ENCODE measurements at places on chromosomes 4 and X.

- no peak for DNase-seq
Observed at GRCh38 chr4:3582091-3582475, 49.9 kb upstream of the LRPAP1 start.

GRCh38 chrX:38879631-38880220 is 78.5 kb downstream of the MID1IP1 start:
- no peak for DNase-seq

- DNase-seq: no peak
Observed at GRCh38 chr4:1074077-1074476, 39.3 kb downstream of the RNF212 start.

- peak; percentile 6 for DNase-seq
Observed at GRCh38 chrX:129957241-129958082, 25.0 kb upstream of the BCORL1 start.

DNA sequence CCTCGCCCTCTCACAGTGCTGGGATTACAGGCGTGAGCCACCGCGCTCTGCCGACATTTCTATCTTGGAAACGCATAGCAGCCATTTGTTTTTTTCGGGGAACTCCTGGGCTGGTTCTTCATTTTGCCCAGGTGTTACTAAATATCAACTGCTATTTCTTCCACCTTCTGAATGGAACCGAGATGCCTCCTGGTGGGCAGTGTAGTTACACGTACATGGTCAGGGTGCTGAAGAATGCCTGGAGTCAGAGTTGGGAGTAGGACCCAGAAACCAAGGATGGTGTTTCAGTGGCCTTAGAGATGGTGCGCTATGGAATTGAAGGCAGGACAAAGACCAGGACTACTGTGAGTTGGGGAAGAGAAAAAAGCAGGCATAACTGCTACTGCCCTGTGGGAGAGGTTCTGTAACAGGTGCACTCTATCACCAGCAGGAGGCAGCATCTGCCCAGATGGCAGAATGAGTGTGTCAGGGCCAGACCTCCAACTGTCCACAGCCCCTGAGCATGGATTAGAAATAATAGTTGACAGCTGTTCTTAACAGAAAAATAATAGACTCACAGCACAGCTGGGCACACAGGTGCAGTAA is 81.7 kb downstream of the ZC4H2 start:
- DNase-seq: no peak

GRCh38 chrX:44247468-44247867 is 96.0 kb downstream of the EFHC2 start:
- DNase-seq: no peak

DNA sequence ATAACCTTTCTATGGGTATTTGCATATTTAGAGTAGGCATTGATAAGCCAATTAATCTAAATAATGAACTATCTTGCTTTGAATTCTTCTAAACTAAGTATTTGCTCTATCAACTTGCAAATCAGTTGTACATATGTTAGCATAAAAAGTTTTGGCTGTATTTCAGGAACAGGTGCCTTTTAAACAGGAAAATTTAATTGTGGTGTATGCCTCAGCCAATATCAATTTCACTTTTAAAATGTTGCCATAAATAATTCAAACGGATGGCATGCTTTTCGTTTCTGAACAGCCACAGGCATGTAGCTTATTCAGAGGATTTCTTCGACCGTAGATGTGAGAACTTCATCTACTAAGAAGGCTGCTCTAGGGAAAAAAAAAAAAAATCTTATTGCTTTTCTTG is 99.9 kb downstream of the DCLK2 start:
- no peak for DNase-seq

- DNase-seq: no peak
Observed at GRCh38 chrX:53080628-53081580, 1.3 kb upstream of the TSPYL2 start.

DNA sequence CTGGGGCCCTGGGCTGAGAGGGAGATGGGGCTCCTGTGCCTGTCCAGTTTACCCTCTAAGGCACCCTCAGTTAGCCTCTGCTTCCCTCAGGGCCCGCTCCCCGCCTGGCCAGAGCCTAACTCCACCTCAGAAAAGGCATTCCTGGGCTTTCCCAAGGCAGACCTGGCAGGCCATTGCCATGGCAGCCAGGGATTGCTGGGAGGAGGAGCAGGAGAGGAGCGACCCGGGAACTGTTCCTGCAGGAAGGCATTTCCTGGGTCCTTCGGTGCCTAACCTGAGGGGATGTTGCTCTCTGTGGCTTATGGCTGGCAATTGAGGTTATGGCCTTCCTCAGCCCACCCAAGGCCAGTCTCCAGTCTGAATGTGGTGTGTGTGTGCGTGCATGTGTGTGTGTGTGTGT is 131.3 kb downstream of the PJA1 start:
- no peak for DNase-seq

- no peak for DNase-seq
Observed at GRCh38 chrX:153521034-153521433, 3.6 kb downstream of the ATP2B3 start.

DNA sequence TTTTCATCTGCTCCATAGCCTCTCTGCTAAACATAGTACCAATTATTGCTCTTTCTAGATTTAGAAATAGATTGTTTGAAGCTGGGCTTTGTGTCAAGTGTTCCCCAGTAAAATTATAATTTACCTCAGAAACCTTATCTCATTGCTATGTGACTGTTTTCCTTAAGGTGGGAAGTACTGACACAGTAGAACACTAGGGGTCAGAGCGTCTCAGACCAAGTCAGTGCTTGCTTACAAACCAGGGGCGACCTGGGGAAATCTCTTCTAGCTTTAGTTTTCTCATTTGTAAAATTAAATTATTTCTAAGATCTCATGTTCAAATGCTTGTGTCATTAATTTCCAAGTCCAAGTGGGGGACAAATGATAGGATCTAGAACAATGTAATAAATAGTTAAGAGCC is 360.4 kb downstream of the RAPGEF2 start:
- DNase-seq: no peak

DNA sequence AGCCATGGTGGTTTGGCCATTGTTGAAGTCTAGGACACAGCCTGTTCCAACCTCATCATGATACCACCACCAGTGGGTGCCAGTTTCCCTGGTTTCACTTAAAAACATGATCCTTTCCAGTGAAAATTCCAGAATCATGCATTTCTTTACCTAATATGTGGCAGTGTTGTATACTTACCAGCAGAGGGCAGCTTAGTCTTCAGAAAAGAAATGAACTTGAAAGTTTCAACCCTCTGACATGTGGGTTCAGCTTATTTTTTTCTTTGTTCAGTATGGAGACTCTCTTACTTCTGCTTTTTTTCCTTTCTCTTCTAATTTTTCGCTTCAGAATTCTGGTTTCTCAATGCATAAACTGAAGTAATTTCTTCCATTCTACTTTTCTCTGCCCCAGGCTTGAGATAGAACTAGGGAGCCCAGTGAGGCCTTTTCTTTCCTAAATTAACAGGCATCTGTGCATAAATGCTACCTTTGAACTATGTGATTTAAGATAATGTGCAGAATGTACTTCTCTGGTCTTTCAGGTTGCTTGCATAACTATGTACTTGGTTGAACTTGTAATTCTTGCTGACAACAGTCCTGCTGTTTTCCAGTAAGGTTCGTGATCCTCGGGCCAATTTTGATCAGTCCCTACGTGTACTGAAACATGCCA is 10.7 kb downstream of the LIAS start:
- DNase-seq: peak; percentile 88

GRCh38 chr4:128338634-128339355 is 51.2 kb upstream of the PGRMC2 start:
- DNase-seq: peak; percentile 90

DNA sequence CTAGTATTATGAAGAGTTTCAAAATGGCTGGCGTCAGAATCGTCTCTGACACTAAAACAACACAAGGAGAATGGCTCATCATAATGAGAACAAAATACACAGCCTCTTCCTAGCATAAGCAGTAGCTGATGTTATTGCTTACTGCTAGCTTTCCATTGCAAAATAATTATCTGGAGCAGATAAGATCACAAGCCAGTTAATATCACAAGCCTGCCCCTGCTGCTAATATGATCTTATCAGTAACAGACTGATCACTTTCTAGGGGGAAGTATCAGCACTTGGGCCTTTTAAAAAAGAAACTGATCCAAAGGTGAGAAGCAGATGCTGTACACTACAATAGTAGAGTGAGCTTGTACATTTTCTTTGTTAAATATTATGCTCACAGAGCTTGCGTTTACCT is 554.8 kb upstream of the PABPC4L start:
- DNase-seq: no peak

DNA sequence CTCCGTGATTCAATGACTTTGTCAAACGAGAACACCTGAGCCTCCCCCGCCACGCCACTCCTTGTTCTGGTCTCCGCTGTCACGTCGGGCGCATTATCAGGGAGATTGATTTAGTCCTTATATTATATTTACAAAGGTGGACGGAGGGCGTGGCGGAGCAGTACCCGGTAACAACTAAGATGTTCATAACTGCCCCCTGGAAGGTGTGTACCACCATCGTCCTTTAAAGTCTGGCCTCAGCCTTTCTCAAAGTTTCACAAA is 284.2 kb downstream of the PACRGL start:
- no peak for DNase-seq

- no peak for DNase-seq
Observed at GRCh38 chr4:55086578-55086977, 38.8 kb downstream of the KDR start.

- DNase-seq: no peak
Observed at GRCh38 chrX:86887341-86887740, 630.3 kb upstream of the KLHL4 start.

- no peak for DNase-seq
Observed at GRCh38 chr4:158111241-158111640, 61.6 kb downstream of the GASK1B start.

GRCh38 chrX:39688576-39689375 is 409.0 kb downstream of the BCOR start:
- DNase-seq: no peak

GRCh38 chr4:156663663-156664062 is 307.9 kb downstream of the PDGFC start:
- no peak for DNase-seq

DNA sequence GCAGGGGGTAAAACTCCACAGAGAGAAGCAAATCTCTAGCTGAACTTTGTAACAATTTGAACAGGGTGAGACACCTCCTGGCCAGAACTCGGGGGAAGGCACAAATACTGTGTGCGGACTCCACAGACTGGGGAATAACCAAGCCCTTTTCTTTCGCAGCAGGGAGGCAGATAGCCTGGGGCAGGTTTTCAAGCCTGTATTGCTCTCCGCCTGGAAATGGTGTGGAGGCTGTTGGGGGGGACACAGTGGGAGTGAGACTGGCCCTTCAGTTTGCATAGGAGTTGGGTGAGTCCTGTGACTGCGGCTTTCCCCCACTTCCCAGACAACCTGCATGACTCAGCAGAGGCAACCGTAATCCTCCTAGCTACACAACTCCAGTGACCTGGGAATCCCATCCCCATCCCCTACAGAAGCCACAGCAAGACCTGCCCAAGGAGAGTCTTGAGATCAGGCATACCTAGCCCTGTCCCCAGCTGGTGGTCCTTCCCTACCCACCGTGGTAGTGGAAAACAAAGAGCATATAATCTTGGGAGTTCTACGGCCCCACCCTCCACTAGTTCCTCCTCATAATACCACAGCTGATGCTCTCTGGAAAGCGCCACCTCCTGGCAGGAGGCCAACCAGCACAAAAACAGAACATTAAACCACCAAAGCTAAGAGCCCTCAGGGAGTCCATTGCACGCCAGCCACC is 12.9 kb upstream of the SMPX start:
- DNase-seq: no peak

- no peak for DNase-seq
Observed at GRCh38 chr4:57689693-57690205, 579.6 kb upstream of the IGFBP7 start.

DNA sequence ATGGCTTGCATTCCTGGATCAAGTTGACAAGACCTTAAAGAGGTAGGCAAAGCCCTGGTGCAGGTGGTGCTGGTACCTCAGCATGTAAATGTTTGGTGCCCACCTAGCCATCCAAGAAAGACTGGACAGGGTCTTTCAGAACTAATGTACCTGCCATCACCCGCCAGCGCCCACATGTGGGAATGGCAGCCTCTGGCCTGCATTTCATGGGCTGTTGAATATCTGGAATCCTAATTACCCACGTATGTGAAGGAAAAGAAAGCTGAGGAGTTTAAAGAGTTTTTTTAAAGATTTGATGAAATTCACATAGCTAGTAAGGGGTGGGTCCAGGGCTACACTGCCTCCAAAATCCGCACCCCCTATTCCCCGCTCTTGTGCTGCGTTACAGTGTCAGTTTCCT is 8.6 kb upstream of the CCDC149 start:
- DNase-seq: no peak

DNA sequence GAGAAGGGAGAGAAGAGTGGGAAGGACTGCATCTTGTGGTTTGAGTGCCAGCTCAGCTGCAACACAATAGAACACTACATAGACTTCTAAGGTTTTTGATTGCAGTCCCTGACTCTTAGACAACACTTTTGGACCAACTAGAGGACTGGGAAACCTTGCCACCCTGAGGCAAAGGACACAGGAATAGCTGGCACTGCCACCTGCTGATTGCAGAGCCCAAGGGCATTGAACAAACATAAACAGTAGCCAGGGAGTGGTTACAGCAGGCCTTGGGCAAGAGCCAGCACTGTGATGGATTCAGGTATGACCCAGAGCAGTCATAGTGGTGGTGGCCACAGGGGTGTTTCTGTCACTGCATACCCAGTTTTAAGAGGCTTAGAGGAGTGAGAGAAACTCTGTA is 72.5 kb upstream of the CXorf51A start:
- DNase-seq: no peak

GRCh38 chr4:151921386-151921785 is 160.6 kb upstream of the GATB start:
- peak; percentile 62 for DNase-seq

- DNase-seq: no peak
Observed at GRCh38 chr4:2650276-2650675, 105.9 kb downstream of the TNIP2 start.

DNA sequence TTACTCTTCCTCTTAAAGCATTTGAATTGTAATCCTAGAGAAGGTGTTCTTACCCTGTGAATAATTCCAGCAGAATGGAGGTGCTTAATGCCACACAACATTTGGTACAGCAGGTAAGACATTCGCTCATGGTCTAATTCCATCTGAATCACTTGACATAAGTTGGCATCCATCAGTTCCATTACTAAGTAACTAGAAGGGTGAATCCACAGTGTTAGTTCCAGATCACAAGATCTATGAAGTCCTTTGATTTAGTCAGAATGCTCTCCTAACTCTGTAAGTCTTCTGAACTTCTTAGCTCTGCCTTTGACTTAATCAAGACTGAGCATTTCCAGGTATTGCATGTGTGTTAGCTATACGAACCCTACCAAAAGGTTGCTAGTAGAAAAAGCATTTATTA is 258.0 kb downstream of the MAPK10 start:
- DNase-seq: no peak

GRCh38 chrX:11351375-11352295 is 58.4 kb downstream of the AMELX start:
- DNase-seq: peak; percentile 64

DNA sequence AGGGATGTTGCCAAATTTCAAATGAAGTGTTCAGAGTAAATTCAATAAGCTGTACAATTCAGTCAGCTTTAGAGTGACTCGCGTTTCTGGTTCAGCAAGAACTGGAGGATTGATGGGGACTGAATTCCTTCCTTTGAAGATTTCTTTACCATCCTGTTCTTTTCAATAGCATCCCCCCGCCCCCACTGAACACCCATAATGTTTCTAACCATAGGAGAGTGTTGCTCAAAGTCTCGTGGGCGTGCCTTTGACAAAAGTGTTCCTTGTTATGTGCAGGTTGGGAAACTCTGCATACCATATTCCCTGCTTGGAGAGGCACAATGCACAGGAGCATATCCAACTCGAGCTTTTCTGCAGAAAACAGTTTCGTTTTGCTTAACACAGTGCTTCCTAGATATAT is 323.5 kb upstream of the CASK start:
- DNase-seq: no peak

GRCh38 chr4:40769266-40769665 is 19.5 kb downstream of the NSUN7 start:
- no peak for DNase-seq

Data from HFFc6 (cell line).